ENCODE measurements at places on chromosomes 3 and 15.

DNA sequence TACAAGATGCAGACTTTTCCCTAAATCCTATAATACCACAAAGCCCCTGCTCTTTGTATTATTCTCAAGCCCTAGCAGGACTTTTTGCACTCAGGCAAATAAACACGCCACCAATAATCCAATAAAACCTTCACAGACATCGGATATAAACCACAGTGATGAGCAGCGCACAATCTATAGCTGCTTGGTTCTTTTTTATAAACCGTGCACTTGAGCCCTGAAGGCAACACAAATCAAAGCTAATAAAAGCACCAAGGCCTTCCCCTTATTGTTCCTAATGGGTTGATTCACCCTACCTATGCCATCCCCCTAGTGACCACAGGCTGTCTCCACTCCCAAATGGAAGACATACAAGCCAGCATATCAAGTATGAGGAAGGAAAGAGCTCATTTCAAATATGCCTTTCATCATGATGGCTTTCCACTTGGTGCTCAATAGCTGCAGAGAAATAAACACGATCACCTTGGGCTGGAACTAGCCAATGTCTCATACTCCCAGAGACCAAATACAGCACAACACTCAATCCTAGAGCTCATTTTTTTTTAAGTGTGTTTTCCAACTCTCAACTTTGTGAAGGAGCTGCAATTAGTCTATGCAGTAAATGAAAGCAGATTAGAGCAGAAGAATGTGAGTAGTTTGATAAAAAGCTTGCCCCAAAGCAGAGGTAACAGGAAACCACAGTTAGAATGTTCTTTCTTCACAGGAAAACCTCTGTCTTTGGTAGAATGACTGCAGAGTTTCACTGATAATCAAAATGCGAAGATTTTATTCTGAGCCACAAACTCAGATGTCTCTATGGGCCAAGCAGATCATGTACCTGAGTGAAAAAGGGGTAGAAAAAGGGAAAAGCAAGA lies 573.9 kb downstream of the AGBL1 start:
- no peak for DNase-seq

DNA sequence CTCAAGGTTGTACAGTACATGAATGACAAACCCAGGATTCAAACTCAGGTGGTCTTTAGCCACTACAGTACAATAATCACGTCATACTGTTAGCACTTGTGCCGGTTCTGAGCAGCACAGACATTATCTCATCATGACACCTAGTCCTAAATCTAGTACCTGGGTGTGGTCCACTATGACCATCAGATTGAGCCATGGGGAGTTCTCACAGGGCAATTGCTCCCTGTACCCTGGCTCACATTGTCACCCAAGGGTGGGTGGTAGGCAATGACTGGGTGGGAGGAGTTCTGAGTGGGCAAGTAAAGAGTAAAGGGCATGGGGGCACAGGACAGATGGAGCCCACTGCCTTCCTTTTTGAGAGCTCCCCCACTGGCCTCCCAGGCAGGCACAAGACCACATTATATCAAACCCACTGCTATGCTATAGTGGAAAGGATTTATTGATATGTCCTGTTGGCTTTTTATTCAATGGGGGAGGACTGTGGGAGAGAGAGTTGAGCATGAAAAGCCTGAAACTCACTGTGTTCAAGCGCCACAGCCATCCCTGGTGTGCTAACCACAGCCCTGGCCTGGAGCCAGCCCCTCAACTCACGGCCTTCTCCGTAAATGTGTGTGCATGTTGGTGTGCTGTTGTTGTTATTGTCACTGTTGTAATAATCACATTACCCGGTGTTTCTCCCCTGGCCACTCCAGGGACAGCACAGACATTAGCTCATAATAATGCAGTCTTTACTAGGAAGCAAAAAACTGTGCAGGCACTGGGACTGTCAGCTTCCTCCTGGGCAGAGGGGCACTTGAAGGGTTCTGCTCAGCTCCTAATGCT lies 27.3 kb downstream of the ADCY5 start:
- no peak for DNase-seq

DNA sequence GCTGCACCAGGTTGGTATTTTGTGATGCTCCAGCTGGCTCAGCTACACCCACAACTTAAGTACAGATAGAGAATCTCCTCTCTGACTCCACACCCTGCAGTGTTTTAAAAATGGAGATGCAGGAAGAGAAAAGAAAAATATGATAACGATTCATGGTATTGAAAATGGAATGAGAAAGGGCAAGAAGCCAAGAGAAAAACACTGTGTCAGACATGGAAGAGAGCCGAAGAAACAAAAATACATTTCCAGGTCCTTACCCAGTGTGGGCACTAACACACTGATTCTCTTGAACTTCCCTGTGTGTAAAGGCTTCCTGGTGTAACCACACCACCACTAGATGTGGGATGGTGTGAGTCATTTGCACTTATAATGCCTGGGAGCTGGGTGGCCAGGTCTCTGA lies 93.1 kb downstream of the GMPS start:
- no peak for DNase-seq

DNA sequence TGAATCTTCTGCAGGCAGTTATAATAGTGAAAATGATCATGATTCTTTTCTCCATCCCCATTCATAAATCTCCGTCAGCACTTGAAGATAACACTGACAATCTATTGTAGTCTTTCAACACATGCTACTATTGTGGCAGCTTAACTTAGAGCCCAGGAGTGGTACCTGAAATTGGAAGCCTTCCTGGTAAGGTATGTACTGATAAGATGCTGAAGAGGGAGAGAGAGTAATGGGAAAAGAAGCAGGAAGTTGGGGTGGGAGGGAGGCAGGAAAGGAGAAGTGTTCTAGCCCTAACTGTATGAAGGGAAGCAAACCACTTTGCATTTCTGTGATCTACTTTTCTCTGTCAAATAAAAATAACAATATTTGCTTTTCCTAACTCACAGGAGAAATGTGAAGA lies 197.4 kb upstream of the RORA start:
- DNase-seq, result no peak

DNA sequence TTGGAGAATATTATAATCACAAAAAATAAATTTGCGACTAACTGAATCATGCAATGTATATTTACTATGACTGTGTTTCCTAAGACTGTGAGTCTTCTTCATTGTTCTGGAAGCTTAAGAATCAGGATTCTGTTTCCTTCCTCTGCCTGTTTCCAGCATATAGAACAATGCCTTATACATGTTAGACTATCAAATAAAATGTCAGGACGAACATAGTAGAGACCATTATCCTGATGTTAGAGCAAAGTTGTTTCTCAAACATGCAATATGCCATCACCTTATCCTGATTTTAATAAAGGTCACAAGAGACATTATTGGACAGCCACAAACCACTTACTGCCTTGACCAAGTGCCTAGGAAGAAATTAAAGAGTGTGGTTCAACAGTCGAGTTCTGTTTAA lies 457.4 kb upstream of the AGTR1 start:
- DNase-seq, result no peak

DNA sequence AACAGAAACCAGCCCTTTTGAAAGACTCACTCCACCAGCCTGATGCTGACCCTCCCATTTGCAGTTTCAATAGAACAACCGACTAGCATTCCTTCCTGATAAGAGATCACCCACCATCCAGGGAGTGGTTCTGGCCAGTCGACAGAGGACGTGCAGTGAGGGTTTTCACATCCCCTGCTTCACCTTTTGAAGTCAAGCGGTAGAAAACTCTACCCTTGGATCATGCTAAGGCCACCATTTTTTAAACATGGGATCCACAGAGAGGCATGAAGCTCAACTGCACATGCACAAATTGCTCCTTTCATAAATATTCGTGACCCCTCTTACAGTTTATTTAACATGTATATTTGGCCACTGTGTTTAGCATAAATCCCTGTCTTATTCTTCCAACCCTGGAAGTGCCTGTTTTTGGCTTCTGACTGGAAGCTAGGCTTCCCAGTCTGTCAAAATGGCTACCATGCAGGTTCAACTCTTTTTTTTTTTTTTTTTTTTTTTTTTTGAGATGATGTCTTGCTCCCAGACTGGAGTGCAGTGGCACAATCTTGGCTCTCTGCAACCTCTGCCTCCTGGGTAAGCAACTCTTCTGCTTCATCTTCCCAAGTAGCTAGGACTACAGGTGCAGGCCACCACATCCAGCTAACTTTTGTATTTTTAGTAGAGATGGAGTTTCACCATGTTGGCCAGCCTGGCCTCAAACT lies 1.0 kb upstream of the THUMPD3 start:
- DNase-seq, result no peak

GRCh38 chr3:148554367-148554766 lies 143.3 kb upstream of the AGTR1 start:
- DNase-seq, result no peak

GRCh38 chr15:48120745-48121144 lies at the start of gene SLC24A5:
SLC24A5 (plus strand) TSS chr15:48120990; CDS start chr15:48121045, 55 bp downstream.
- no peak for DNase-seq

GRCh38 chr3:103385961-103386656 lies 951.3 kb downstream of the ZPLD1 start:
- DNase-seq, result no peak

DNA sequence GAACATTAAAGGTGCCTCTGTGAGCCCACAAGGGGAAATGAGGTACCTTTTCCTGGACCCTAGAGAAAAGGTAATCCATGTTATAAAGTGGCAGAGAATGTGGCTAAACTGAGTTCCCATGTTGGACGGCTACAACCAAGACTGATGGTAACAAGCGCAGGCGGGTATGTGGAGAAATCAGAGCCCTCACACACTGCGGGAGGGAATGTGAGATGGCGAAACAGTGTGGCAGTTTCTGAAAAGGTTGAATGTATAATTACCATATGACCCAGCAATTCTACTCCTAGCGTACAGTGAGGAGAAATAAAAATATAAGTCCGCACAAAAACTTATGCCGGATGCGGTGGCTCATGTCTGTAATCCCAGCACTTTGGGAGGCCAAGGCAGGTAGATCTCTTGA lies 24.1 kb upstream of the SHISA5 start:
- DNase-seq, result no peak

DNA sequence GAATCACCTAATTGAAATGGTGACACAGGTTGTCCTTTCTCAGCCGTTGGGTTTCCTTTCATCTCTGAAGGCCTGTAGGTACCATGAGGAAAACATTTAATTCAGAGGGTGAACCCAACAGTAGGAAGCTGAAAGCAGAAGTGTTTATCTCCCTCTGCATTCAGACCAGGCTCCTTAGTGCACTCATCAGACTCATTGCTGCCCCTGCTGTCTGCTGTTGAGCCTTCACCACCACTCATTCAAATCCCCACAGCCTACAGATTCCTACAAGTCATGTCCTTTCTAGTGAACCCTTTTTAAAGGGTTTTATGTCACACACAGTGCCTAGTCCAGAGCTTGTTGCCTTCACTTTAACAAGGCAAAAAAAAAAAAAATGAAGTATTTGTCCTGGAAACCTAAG lies 13.4 kb downstream of the WDR48 start:
- no peak for DNase-seq

- DNase-seq, result no peak
These were observed 59.9 kb upstream of the PTX3 start for GRCh38 chr3:157376603-157377300.

DNA sequence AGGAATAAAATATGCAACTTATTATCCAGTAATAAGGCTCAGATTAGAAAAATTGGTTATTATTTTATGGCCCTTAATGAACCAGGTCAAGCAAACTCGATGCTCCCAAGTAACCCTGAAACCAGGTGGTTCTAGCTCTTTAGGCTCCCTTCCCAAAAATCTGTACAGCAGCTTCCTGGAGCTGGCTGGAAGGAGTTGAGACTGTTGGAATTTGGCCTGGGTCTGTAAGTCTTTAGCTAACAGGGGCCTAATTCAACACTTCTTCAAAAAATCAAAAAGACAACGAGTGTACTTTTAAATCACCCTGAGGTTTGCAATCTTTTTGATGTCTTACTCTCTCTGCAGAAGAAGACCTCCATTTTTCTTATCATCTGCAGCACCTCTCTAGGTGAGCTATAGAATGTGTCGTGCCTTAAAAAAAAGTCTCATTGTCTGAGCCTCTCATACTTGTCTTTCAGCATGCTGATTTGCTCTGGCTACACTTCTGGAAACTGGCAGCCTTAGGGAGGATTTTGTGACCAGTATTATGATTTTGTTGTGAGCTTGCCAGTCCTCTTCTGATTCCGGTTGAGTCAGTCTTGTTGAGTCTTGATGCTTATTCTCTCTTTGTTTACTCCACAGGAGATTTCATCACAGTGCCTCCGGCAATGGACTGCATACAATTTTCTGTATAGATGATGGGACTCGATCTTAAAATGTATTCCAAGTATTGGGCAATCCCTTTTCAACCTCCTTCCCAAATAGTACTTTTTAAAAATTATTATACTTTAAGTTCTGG lies 235.0 kb upstream of the KBTBD8 start:
- DNase-seq, result no peak

DNA sequence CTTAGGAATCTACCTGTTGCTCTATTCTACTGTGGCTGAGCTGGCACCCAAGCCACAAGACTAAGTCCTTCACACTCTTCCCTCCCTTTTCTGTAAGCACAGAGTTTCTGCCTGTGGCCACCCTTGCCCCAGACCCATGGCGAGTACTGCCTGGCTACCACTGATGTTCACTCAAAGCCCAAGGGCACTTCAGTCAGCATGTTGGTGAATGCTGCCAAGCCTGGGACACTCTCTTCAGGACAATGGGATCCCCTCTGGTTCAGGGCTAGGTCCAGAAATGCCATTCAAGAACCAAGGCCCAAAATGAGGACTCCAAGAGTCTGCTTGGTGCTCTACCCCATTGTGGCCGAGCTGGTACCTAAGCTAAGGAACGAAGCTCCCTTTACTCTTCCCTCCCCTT lies 184.2 kb downstream of the FGF12 start:
- DNase-seq, result no peak

DNA sequence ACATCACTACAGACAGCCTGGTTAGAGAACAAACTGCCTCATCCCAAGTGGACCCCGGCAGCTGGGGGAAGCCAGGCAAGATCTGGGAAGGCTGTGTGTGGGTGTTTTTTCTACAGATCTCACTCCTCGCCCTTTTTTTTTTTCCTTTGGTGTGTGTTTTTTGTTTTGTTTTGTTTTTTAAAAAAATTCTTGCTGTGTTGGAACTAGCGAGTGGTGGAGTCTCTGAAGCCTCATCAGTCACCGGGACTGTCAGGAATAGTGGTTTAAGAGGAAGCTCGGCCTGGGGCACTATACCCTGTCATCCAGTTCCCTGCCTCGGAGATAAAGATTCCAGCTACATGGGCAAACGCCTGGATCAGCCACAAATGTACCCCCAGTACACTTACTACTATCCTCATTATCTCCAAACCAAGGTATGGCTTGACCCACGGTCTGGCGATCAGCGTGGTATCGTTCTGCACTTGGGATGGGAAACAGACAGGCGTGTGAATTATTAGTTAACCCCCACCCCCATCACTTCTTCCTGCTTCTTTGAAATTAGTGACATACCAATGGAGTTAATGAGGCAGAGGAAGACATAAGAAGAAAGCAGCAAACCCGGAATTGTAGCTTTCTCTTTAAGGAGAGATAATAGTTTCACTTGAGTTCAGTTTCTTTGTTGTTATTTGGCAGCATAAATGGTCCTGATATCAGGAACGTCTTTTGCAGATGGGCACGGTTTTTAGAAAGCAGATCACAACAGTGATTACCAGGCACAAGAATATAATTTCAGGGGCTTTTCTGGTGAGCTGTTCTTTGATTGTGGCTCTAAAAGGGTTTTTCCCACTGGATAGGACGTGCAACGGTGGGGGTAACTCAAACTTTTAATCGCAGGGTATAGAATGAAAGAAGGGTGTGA lies 722 bp downstream of the RBMS3 start:
- no peak for DNase-seq
